ENCODE measurements at places on chromosomes 16 and 17.

- DNase-seq, result no peak
Observed at GRCh38 chr17:49753959-49754391, 10.0 kb downstream of the FAM117A start.

DNA sequence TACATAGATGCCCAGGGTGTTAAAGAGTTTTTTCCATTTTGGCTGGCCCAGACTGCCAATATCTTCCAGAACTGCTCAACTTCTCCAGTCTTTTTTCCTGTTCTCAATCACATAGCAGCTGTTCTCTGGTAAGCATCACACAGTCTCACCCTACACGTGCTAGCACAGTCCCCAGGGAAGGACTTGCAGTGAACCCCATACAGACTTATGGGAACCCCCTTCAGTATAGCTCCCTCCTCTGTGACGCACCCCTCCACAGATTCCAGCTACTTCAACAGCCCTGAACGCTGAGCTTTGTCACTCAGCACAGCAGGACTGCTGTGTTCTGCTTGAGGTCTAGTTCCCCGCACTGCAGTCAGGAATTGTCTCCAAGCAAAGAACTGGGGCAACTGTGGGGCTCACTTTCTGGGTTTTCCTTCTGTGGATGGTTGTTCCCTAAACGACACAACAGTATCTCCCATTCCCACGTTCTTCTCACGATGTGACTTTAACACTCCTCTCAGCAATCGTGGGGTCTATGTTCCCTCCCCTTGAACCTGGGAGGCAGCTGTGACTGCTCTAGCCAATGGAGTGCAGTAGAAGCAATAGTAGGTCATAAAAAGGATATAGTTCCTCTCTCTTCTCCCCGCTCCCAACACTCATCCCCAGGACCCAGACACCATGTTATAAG lies 3.6 kb downstream of the MMP28 start:
- DNase-seq, result peak; percentile 65

DNA sequence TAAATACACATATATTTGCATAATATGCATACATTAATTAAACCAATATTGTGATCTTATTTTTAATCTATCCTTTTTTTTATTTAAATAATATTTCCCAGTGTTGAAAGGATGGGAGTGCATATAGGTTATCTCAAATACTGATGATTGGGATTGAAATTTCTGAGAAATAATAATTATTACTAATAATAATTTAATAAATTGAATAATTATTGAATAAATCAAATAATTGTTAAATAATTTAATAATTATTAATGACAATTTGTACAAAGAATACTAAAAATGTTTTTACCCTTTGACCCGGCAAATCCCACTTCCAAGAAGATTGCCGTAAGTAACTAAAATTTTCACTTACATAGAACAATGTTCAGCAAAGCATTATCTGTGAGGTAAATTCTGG lies 148.9 kb downstream of the ZNF18 start:
- no peak for DNase-seq

DNA sequence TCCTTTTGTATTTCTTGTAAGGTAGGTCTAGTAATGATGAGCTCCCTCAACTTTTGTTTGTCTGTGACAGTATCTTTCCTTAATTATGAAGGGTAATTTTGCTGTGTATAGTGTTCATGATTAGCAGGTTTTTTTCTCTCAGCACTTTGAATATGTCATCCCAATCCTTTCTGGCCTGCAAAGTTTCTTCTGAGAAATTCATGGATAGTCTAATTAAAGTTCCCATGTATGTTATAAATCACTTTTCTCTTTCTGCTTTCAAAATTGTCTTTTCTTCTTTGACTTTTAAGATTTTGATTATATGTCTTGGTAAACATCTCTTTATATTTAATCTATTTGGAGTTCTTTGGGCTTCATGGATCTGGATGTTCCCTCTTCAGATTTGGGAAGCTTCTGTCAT lies 54.3 kb upstream of the ZKSCAN2 start:
- DNase-seq, result no peak

DNA sequence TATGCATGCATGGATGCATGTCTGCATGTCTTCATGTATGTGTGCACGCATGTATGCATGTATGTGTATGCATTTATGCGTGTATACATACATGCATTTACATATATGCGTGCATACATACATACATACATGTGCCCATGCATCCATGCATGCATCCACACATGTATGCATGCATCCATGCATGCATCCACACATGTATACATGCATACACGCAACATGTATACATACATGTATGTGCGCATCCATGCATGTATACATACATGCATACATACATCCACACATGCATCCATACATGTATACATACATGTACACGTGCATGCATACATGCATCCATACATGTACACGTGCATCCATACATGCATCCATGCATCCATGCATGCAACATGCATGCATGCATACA lies 29.8 kb upstream of the DLX3 start:
- DNase-seq, result no peak

DNA sequence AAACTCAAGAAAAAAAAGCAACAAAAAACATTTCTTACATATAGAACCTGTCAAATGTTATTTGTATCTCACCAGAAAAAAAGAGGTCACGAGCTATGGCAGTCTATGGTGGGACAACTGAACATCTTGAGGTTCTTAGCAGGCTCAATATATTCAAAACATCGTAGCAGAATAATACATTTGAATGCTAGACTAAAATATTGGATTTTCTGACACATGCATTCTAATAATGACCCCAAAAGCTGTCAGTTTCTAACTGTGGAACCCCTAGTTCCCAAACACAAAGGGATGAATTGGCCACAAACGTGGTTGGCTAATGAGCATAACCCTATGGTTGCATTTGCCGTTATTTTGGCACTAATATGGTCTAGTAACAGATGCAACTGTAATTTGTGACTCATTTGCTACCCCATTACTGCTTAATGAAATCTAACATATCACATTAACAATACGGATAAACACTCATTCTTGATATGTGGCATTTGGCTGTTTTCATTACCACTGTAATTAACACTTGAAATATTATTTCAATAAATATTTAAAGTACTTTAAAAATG lies 81.2 kb downstream of the TOX3 start:
- DNase-seq, result no peak

DNA sequence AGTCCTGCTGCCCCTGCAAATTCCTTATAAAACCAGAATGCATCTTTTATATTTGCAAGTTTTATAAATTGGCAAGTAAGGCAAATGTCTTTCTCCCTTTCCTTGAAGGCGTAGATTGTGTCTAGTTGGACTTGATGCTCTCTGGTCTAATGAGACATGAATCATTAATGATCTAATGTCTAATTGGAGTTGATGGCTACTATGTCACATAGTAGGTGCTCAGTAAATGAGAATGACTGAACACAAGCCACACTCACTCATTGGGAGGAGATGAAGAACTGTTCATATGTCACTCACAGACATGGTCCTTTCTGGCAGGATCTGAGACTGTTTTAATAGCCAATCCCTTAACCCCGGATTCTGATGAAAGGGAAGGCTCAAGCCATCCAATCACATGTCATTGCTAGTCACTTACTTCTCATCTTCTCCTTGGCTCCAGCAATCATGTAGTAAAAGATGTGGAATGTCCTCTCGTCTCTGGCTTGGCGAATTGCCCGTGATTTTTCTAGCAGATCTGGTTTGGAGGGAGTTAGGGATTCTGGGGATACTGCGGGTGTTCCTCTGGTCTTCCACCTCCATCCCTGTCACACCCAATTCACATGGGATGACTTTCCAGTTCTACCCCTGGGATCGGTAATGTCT lies 81.0 kb downstream of the MYH11 start:
- DNase-seq, result peak; percentile 34

GRCh38 chr17:56635641-56636040 lies 42.1 kb downstream of the NOG start:
- no peak for DNase-seq
